ENCODE measurements at places on chromosomes 6 and 20.

DNA sequence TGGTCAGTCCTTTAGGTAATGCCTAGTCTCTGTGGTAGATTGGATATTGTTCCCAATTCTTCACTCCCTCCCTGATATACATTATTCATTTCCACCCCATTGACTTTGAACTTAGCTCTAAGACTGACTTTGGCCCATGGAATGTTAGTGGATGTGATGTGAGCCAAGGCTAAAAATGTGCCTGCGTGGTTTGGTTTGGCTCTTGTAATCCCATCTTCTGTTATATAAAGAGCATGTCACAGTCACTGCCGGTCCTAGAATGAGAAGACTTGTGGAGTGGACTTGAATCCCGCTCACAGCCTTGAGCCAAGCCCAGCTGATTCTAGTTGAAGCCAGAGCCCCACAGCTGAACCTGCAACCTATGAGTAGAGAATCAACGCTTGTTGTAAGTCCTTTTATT lies 23.6 kb upstream of the DNAAF9 start:
- no peak for DNase-seq

DNA sequence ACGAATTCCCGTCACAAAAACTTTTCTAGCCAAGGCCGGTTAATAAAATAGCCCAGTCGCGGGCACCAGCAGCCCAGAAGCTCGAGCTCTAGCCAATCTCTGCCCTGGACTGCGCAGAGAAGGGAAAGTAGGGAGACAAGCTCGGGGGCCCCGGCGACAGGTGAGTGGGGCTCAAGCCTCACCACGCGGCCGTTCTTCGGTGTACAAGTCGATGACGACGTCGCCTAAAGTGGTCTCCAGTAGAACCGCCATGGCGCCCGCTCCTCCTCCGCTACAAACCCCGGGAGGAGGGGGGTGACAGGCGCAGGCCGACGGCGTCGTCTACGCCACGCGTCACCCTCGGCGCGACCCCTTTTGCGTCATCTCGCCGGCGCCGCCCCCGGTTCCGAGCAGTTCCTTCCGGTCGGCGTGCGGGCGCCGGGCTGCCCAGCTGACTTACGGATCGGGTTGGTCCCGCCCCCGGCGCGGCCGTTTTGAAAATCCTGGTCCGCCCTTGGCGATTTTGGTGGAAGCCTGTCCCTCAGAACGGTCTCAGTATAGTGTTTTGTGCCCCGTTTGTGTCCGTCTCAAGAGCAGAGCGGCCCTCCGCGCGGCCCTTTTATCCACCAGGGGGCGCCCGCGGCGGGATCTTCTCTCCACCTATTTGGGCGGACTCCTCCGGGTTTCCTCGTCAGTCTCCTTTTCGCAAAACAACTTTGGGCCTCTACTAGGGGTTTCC lies at the start of gene PPIL4:
Gene PPIL4, minus strand, starts transcription at position 290 of the 718 bp plus-strand sequence. Its CDS starts 38 bp downstream, at position 252.
- peak; percentile 92 for DNase-seq

DNA sequence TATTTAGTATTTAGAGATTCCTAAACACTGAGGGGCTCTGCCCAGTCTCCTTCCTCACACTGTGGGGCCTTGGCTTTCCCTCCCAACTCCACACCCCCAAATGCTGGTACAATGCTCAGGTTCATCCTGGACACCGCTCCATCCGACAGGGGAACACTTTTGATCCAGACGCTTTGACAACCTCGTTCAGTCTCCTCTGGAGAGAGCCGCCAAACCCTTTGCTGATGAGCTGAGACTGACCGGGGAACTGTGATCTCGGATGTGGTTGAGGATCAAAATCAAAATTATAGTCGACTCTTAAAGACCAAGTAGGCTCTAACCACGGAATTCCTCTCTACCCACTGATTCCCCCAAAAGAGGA lies 38.8 kb upstream of the HLA-E start:
- no peak for DNase-seq

- DNase-seq: no peak
Observed at GRCh38 chr6:96542702-96543101, 20.2 kb upstream of the FHL5 start.

- DNase-seq: no peak
Observed at GRCh38 chr6:21133901-21134300, 459.6 kb upstream of the SOX4 start.

DNA sequence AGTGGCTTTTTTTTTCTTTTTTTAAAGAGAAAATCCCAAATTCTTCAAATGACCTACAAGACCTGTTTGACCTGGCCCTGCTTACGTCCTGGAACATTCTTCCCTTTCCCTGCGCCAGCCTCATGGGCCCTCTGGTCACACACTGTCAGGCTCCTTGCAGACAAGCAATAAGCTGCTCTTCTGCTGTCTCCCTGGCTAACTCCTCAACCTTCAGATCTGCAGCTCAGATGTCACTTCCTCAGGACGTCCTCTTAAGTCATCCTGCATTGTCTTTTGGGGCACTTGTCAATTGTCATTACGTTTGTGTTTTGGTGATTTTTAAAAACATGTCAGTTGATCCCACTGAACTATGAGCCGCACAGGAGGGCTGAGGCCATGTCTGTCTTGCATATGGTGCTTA lies 28.9 kb upstream of the SLC35D3 start:
- no peak for DNase-seq

DNA sequence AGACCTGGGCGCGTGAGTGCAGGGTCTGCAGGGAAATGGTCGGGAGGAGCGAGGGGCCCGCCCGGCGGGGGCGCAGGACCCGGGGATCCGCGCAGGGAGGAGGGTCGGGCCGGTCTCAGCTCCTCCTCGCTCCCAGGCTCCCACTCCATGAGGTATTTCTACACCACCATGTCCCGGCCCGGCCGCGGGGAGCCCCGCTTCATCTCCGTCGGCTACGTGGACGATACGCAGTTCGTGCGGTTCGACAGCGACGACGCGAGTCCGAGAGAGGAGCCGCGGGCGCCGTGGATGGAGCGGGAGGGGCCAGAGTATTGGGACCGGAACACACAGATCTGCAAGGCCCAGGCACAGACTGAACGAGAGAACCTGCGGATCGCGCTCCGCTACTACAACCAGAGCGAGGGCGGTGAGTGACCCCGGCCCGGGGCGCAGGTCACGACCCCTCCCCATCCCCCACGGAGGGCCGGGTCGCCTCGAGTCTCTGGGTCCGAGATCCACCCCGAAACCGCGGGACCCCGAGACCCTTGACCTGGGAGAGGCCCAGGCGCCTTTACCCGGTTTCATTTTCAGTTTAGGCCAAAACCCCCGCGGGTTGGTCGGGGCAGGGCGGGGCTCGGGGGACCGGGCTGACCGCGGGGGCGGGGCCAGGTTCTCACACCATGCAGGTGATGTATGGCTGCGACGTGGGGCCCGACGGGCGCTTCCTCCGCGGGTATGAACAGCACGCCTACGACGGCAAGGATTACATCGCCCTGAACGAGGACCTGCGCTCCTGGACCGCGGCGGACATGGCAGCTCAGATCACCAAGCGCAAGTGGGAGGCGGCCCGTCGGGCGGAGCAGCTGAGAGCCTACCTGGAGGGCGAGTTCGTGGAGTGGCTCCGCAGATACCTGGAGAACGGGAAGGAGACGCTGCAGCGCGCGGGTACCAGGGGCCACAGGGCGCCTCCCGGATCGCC lies 54.2 kb upstream of the HLA-A start:
- DNase-seq: peak; percentile 62

GRCh38 chr6:26197636-26197932 lies 110.4 kb downstream of the HFE start:
- DNase-seq: no peak

DNA sequence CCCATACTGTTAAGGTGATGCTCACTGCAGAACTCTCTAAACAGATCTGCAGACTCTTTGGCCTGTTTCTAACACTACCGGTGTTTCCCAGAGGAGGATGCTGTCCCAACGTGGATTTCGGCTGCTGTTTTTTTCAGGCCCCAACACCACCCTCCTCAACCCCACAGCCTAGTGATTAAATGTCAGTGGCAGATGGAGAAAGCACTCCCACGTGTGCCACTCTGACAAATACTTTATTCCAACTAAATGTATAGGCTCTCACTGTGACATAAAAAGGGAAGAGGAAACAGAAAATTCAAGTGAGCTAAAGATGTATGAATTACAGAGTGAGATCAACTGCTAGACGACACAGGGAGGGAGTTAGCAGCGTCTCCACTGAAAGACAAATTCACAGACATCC lies 3.6 kb downstream of the TBC1D20 start:
- no peak for DNase-seq

- peak; percentile 33 for DNase-seq
Observed at GRCh38 chr20:38842558-38842981, 37.1 kb downstream of the PPP1R16B start.

DNA sequence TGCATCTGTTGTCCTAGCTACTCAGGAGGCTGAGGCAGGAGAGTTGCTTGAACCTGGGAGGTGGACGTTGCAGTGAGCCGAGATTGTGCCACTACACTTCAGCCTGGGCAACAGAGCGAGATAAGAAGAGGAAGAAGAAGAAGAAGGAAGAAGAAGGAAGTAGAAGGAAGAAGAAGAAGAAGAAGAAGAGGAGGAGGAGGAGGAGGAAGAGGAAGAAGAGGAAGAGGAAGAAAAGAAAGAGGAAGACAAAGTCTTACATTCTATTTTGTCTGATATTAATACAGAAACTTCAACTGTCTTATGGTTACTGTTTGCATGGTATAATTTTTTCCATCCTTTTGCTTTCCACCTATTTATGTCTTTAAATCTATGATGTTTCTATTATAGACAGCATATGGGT lies 7.2 kb upstream of the NELFCD start:
- no peak for DNase-seq

DNA sequence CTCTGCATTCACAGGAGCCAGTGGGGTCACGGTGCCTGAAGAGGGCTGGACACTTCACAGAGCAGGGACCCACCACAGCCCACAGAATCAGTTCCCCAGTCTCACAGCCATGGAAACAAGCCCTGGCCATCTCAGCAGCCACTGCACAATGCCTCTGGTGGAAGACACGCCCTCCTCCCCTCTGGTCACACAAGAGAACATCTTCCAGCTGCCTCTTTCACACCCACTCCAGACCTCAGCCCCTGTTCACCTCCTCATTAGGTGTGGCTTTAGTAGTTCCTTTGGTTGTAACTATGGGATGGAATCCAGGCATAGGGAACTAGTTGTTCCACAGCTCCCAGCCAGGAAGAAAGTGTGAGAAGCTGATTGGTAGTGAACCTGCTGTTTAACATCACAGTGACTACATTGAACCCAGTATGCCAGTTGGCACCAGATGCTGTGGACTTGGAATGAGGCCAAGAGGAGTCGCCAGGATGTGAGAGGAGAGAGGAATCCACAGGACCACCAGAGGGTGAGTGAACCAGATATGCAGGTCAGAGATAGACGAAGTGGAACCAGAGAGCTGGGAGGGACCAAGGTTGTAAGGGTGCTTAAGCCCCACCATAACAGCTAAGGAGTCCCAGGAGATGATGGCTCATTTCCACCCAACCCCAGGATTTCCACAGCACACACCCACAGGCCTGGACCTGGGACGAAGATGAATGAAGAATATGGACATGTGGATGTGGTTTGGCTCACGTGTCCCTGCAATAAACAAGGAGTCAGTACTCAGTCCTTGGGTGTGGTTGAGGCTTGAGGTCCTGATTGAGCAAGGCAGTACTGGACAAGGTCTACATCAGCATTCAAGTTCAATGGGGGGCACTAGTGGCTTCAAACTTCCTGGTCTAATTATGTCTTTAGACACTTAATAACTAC lies 8.8 kb upstream of the BTN3A3 start:
- DNase-seq: no peak

- DNase-seq: no peak
Observed at GRCh38 chr20:51562332-51563173, 20.0 kb upstream of the NFATC2 start.

DNA sequence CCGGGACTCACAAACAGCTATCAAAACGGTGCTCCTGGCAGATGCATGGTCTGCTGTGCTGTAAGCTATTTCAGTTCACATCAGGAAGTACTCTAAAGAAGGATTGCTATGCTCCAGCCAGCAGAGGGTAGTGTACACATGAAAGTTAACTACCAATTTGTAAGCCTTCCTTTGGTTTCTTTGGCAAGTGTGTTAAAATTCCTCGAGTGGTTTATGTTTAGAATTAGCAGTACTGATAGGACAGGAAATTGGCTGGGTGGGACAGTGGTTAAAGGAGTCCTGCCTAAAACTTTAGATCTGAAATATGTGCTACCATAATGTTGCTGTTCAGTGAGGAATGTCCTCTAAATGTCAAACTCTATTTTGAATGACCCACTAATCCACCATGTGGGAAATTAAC lies 47.4 kb downstream of the TRMT11 start:
- DNase-seq: no peak

DNA sequence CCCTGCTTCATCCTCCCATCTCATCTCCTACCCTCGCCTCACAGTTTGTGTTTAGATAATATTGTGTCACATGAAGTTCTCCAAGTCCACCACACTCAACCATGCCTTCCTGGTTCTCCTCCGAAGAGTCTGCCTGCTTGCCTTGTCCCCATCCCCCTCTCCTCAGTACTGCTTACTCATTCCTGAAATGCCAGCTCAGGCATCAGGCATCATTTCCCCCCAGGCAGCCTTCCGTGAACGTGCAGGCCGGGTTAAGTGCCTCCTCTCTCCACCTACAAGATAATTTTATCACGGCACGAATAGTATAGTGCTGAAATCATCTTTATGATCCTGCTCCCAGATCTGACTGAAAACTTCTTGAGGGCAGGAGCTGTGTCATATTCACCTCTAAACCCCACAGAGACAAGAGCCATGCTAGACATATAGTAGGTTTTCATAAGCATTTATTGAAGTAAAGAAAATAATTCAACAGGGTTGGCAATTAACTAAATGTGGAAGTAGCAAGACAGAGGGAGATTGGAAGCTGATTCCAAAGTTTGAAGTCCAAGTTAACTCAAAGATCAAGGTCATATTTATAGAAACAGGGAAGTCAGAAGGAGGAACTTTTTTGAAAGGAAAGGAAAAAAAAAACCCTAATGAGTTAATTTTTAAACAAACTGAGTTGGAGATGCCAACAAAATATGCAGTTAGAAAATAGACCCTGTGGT lies 48.7 kb upstream of the BMP2 start:
- no peak for DNase-seq
